ENCODE measurements at places on chromosomes 16 and 17.

- DNase-seq, result peak; percentile 65
Observed at GRCh38 chr17:68587847-68588246, 13.3 kb downstream of the FAM20A start.

GRCh38 chr16:70158261-70158939 is 15.2 kb upstream of the CLEC18C start:
- DNase-seq, result no peak

- DNase-seq, result no peak
Observed at GRCh38 chr17:75694536-75694935, 26.7 kb upstream of the ITGB4 start.

DNA sequence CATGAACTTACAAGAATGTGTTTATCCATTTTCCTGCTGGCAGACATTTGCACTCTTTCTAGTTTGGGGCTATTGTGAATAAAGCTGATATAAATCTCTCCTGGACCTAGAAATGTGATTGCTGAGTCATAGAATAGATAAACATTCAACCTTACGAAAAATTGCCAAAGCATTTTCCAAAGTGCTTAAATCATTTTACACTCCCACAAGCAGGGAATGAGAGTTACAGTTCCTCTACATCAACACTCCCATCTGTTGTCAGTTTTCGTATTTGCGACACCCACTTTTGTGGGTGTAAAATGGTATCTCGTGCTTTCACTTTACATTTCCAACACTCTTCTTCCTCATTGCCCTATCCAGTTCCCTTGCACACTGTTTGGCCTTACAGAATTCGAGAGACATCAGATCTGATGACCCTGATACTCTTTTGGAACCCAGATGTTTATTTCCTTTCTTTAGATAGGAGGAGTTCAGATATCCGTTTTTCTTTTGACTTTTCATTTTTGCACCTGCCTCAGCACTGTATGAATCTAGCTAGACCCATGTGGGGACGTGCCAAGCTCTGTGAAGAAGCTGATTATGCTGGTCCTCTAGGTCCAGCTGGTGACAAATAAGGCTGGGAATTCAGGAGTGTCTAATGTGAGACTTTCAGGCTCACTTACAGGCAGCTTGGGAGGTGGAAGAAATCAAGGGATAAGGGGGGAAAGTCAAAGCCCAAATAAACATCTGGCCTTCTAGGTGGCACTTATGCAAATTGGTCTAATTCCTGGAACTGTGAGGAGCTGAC is 14.0 kb downstream of the SOX9 start:
- DNase-seq, result no peak

GRCh38 chr16:28842696-28843095 is 3.5 kb downstream of the TUFM start:
- no peak for DNase-seq

DNA sequence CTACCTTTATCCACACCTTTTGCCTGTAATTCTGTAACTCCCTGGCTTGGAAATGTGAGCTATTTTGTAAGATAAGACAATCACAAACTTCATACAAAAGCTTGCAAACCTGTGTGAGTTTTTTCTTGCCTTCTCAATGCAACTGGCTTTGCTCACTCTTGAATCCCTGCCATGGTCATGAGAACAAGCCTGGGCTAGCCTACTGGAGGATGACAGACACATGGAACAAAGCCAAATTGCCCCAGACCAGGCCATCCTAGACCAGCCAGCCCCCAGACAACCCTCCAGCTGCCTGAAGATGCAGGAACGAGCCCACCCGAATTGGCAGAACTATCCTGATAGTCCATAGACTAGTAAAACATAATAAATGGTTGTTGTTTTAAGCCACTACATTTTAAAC is 466.6 kb upstream of the ERCC4 start:
- no peak for DNase-seq

DNA sequence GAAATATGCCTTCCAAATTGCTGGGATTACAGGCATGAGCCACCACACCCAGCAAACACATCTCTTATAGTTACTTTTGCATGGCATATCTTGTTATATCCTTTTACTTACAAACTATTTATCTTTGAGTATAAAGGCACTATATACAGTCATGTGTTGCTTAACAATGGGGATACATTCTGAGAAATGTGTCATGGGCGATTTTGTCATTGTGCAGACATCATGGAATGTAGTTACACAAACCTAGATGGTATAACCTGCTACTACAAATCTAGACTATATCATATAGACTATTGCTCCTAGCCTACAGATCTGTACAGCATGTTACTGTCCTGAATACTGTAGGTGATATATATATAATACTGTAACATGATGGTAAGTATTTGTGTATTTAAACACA is 43.6 kb downstream of the BCL7C start:
- peak; percentile 18 for DNase-seq

DNA sequence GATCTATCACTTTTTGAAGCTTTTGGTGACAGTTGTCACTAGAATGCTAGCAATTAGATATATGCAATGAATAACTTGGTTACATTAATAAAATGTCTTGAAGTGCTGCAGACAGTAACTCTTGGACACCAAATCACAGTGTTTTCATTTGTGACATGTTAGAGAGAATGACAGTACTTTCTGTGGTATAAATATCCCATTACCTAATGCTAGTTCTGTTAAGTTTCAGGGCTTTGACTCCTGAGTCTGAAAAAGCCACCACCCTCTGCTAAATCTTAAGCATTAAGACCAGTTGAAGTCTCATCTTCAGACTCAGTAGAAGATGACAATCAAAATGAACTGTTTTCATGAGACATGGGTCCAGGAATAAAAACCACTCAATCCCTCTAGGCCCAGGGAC is 10.6 kb upstream of the CPHXL2 start:
- DNase-seq, result no peak

DNA sequence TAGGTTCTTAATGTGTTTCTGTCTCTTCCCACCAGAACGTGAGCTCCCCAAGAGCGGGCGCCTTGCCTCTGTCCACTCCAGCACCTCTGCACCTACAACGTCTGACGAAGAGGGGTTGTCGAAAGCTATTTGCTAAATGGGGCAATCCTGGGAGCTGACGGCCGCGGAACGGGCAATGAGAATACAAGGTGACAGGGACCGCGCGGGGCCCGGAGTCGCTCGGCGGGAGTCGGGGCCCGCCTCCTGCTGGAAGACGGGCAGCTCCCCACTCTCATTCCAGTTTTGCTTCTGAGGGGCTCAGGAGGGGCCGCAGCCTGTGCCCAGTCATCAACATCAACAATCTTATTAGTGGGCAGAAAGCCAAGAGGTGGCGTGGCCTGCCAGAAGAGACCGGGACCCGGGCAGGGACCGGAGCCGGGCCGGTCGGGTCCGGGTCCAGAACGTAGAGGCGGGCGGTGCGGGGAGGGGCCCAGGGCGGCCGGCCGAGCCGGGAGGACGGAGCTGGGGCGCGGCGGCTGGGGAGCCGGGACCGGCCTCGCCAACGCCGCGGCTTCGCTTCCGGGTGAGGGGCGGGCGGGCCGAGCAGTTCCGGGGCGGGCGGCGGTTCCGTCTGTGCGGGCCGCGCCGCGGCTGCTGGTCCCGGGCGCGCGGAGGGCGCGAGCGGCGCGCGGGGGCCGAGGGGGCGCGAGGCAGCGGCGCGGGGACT is at the start of gene MOSMO:
Gene MOSMO, plus strand, starts transcription at position 603 of the 706 bp plus-strand sequence. CDS start 191 bp downstream, outside the sequence.
- peak; percentile 72 for DNase-seq

- peak; percentile 45 for DNase-seq
Observed at GRCh38 chr17:8326511-8327302, 12.9 kb upstream of the ODF4 start.

DNA sequence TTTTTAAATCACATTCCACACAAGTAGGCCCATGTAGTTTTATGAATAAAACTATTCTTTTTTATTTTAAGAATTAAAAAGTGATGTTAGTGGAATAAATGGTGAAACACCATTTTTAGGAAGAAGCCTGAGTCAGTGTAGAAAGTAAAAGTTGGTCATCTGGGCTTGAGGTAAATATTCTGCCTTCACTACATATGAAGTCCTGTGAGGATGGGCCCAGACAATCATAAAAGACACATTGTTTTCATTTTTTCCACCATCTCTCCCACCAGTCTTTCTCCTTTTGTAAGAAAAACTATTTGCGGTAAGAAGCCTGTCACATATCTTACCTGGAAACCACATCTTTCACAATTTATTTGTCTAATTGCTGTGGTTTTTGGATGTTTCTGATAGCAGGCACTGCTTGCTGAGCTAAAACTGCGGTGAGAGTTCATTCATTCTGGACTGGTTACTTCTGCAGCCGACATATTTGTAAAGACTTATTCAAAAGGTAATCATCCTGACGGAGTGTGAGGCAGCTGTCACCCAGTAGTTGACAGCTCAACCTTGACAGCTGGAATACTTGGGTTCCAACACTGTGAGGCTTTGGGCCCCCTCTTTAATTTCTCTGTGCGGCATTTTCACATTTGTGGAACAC is 10.6 kb upstream of the RFFL start:
- no peak for DNase-seq

GRCh38 chr17:17361867-17362539 is 58.8 kb downstream of the NT5M start:
- DNase-seq, result peak; percentile 42

DNA sequence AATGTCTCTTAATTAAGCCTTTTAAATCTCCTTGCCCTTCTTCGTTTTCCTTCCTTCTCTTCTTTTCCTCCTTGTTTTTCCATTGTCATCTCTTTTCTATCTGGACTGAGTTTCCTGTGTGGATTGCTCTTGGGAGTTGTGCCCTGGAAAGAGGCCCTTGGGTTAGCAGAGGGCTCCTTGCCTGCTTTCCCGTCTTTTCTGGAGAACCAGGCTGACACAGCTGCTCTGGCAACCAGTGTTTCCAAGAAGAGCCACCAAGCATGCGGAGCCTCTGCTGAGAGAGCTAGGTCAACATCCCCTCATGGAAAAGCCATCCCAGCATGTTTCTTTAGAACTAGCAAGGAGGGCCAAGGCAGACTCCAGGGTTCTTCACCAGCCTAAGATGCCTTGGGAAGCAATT is 75.4 kb downstream of the HLF start:
- DNase-seq, result no peak

GRCh38 chr17:31293581-31293980 is 3.5 kb downstream of the OMG start:
- DNase-seq, result no peak

- DNase-seq, result no peak
Observed at GRCh38 chr17:48587276-48588073, 2.6 kb downstream of the HOXB3 start.

GRCh38 chr16:88939245-88939971 is 37.6 kb downstream of the CBFA2T3 start:
- no peak for DNase-seq

- no peak for DNase-seq
Observed at GRCh38 chr16:53542283-53542682, 39.3 kb upstream of the AKTIP start.

DNA sequence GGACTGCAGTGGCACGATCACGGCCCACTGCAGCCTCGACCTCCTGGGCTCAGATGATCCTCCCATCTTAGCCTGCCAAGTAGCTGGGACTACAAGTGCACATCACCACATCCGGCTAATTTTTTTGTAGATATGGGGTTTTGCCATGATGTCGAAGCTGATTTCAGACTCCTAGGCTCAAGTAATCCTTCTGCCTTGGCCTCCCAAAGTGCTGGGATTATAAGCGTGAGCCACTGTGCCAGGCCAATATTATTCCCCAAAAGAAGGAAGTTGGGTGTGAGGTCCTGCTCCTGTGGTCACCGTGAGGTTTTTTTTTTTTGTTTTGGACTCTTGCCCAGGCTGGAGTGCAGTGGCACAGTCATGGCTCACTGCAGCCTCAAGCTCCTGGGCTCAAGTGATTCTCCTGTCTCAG is 1.5 kb downstream of the AMZ2 start:
- no peak for DNase-seq

GRCh38 chr17:1267471-1267943 is 2.7 kb upstream of the BHLHA9 start:
- peak; percentile 51 for DNase-seq

DNA sequence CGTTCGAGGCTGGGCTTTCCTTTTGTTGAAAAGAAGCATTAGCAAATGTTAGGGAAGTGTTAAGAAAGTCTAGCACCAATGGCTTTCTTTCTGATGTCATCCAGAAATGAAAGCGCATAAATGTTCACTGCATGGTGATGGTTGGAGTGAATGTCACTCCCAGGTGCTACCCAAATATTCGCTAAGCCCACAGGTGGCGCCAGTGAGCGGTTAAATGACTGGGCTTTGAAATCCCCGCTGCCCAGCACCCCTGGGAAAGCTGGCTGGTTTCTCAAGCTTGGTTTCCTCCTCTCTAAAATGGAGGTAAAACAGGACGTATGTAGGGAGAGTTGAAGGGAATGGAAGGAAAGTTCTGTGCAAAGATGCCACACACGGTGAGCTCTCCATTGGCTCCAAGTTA is 104.4 kb downstream of the IRX5 start:
- no peak for DNase-seq

- DNase-seq, result peak; percentile 27
Observed at GRCh38 chr17:72416054-72416675, 295.3 kb downstream of the SOX9 start.

GRCh38 chr16:54921206-54921824 is 9.3 kb upstream of the IRX5 start:
- peak; percentile 58 for DNase-seq

- no peak for DNase-seq
Observed at GRCh38 chr17:42577140-42577531, 393 bp downstream of the PSMC3IP start.

DNA sequence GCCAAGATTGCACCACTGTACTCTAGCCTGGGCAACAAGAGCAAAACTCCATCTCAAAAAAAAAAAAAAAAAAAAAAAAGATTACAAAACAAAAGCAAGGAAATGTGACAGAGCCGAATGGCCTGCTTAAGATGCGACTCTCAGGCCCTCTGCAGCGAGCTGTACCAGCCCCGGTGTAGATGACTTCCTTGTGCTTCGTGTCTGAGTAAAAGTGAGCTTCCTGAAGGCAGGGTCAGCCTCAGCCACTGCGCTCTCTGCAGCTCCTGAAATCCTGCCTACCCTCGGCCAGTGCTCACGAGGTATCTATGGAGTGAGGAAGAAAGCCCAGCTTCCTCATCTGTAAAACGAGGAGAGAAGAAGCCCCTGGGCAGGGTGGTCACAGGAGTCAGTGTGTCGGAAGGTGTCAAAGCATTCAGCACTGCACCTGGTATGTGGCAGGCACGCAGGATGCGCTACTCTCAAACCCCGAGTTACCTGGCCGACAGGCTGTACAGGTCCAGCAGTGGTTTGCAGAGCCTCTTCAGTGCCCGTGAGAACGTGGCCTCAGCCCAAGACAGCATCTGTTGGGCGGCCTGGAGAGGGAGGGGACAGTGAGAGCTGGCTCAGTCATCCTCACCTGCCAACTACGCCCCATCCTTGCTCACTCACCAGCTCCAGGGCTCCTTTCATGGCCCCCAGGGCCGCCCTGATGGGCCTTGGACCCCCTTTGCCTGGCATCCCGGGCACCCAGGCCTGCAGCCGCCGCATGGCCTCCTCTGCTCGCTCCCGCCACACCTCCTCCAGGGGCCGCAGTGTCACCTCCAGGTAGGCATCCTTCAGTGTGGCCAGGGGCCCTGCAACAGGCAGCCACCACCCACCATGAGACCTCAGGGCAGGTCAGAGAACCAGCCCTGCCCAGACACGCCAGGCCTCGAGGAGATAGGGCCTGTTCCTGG is 44.6 kb downstream of the RMI2 start:
- no peak for DNase-seq
